ENCODE measurements at places on chromosomes 6 and 20.

DNA sequence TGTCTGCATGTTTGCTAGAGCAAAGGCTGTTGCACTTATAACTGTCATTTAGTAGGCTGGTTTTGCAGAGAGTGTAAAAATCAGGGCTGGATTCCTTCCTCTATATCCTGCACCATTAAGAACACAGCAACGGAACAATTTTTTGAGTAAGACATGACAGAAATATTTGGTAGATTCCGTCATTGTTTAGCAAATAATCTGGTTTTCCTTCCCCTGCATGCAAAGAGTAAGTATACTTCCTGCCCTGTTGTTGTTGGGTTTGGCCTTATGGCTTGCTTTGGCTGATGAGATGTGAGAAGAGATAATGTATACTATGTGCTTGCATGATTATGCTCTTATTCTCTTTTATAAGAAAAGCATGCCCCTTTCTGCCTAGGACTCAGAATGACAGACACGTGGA lies 23.8 kb downstream of the MANEA start:
- DNase-seq = no peak

GRCh38 chr6:39982720-39983119 lies 48.5 kb upstream of the MOCS1 start:
- no peak for DNase-seq

DNA sequence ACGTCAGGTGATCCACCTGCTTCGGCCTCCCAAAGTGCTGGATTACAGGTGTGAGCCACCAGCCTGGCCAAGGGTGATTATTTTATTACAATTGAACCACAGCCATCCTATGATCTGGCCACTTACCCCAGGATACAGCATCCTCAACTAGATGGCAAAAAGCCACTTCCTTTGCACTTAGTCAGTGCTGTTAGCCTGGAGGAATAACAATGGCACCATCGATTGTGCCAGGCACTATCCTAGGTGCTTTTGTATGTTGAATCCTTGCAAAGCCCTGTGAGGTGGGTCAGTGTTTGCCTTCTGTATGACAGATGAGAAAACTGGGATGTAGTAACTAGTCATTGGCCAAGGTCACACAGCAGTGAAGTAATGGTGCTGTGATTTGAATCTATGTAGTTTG lies 11.2 kb upstream of the TTPAL start:
- no peak for DNase-seq

GRCh38 chr6:152636021-152636608 lies 1.0 kb downstream of the SYNE1 start:
- no peak for DNase-seq

GRCh38 chr6:105675715-105676397 lies 273.0 kb upstream of the PREP start:
- DNase-seq = no peak

GRCh38 chr6:111764238-111765175 lies 108.7 kb downstream of the FYN start:
- peak; percentile 70 for DNase-seq
